ENCODE measurements at places on chromosomes 2 and 18.

DNA sequence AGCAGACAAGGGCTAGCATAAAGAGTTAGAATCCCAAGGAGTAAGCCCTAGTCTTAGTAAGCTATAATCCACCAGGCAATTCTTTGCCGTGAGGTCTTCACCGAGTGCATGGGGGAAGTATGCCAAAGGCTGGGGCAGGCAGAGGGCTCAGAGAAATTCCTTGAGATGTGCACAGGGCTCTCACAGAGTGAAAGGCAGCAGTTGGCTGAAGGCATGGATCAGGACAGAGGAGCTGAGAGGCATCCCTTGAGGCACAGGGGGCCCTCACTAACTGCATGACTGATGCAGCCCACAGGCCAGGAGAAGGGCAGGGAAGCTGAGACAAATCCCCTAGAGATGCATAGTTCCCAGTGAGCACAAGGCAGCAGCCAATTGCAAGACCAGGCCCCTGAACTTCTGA, 34.1 kb downstream of the PTH2R start:
- no peak for DNase-seq

DNA sequence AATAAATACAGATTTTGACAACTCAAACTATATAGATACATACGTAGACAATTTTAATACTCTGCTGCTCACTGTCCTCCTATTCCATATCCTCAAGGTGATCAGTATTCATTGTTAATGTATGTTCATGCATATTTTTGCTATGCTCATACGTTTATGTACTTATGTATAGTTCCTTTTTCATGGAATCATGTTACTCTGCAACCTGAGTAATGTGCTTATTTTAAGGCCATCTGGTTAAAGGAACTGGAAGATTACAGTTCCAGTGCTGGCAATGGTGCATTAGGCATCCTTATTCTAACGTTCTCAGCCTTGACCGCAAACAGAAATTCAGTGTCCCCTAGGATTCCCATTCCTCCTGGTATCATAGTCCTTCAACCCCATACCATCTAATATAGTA, 385.0 kb upstream of the TNP1 start:
- no peak for DNase-seq

DNA sequence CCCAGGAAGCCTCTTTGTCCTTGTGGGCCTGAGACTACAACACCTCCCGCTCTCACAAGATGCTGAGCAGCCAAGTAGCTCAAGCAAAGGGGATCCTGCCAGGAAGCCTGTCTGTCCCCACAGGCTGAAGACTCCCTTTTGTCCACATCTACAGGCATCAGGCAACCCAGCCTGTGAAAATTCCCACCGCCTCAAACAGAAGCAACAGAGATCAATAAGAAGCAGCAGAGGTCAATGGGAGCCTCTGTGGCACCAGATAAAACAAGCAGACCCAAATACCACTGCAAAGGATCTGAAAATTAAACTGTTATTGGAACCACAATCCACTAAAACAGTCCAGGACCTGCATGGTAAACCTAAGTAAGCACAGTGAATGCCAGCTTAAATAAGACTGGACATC, 48.5 kb downstream of the ASXL2 start:
- DNase-seq: no peak

GRCh38 chr2:189798312-189799029, 14.2 kb downstream of the PMS1 start:
- DNase-seq: no peak

DNA sequence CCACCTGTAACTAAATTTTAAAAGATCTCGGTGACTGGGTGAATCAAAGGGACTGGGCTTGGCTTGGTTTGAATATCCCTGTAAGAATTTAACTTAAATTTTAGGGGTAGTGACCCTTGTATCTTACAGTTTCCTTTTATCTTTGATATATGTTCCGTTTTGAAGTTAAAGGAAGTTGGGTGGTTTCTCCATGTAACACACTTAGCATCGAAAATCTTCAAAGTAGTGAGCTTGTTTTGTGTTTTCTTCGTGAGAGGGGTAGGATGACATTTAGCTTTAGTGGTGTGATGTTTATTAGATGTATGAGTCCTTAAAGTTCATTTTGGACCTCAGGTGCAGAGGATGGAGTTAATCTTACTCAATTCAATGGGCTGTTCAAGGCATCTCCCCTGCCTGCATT, 1.6 kb downstream of the WDR7 start:
- no peak for DNase-seq
